ENCODE measurements at places on chromosomes 1 and 21.
A peak's percentile ranks its signal among the peaks of the same experiment; 100 is the strongest.

DNA sequence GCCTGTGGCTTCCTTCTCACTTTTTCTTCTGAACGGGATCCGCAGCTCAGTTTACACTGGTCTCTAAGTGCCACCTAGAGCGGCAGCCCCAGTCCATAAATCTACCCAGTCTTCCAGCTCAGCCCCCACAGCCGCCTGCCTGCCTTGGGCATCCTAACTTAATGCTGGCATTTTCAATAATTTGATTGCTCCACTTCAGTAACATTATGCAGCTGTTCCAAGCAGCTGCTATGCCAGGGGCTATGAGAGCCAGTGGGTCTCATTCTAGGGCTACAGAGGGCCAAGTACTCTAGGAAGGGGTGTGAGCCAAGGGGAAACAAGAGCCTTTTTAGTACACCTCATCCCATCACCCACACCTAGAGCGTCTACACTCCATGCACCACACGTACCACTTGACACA is 48.4 kb upstream of the COA6 start:
- no peak overlapping the region for H3K4me3 ChIP-seq
- no peak for DNase-seq
- peaks cover 33% of the 10 kb centered on the region for H3K4me1 ChIP-seq

GRCh38 chr1:21625390-21626190 is 43.6 kb downstream of the RAP1GAP start:
- peaks cover 10% of the 10 kb centered on the region for H3K4me1 ChIP-seq
- no peak overlapping the region for H3K27ac ChIP-seq
- no peak overlapping the region for H3K4me3 ChIP-seq
- DNase-seq, result no peak
- H3K36me3 ChIP-seq, result no peaks in the 10 kb centered on the region

GRCh38 chr1:75342786-75343185 is 208.6 kb downstream of the LHX8 start:
- no peaks in the 10 kb centered on the region for H3K27me3 ChIP-seq
- no peak overlapping the region for H3K4me3 ChIP-seq
- no peaks in the 10 kb centered on the region for H3K4me1 ChIP-seq
- H3K27ac ChIP-seq, result no peak overlapping the region

GRCh38 chr1:216926720-216927510 is 203.7 kb upstream of the ESRRG start:
- H3K27ac ChIP-seq, result no peak overlapping the region
- no peaks in the 10 kb centered on the region for H3K4me1 ChIP-seq
- no peaks in the 10 kb centered on the region for H3K36me3 ChIP-seq
- H3K27me3 ChIP-seq, result no peaks in the 10 kb centered on the region
- DNase-seq, result no peak

- no peak overlapping the region for H3K4me3 ChIP-seq
- no peak overlapping the region for H3K27ac ChIP-seq
- no peaks in the 10 kb centered on the region for H3K4me1 ChIP-seq
- H3K36me3 ChIP-seq, result no peaks in the 10 kb centered on the region
Observed at GRCh38 chr21:39150877-39151276, 32.4 kb downstream of the PSMG1 start.

- H3K36me3 ChIP-seq, result peaks cover 2% of the 10 kb centered on the region
- no peaks in the 10 kb centered on the region for H3K4me1 ChIP-seq
- H3K27ac ChIP-seq, result no peak overlapping the region
- H3K4me3 ChIP-seq, result no peak overlapping the region
- no peak for DNase-seq
- H3K27me3 ChIP-seq, result peaks cover 98% of the 10 kb centered on the region
Observed at GRCh38 chr1:18721041-18721440, 90.4 kb downstream of the PAX7 start.

DNA sequence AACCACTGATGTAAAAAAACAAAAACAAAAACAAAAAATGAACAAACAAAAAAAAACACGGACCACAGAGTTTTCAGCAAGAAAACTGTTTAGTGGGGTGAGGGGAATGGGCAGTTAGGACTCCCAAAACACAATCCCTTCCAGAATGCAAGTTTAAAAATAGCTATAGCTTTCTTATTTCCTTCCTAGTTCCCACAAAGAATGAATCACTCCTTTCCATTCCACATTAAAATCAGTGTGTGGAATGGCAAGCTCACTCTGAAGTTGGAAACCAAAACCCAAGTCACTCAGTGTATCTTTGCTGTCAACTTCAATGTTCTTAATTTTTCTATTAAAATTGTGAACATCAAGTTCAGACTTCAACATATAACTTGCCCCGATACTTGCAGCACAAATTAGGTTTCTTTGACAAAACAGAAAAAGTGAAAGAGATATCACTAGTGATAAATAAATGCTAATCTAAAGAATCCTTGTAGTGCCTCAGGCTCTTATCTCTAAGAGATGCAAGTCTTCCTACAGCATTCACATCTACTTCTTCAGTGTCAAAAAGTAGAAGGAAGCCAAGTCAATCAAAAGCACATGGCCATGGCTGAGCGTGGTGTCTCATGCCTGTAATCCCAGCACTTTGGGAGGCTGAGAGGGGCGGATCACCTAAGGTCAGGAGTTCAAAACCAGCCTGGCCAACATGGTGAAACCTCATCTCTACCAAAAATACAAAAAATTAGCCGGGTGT is 45.5 kb downstream of the TOR3A start:
- no peak overlapping the region for H3K4me3 ChIP-seq
- H3K27ac ChIP-seq, result no peak overlapping the region
- no peak for DNase-seq
- H3K36me3 ChIP-seq, result peaks cover 12% of the 10 kb centered on the region

DNA sequence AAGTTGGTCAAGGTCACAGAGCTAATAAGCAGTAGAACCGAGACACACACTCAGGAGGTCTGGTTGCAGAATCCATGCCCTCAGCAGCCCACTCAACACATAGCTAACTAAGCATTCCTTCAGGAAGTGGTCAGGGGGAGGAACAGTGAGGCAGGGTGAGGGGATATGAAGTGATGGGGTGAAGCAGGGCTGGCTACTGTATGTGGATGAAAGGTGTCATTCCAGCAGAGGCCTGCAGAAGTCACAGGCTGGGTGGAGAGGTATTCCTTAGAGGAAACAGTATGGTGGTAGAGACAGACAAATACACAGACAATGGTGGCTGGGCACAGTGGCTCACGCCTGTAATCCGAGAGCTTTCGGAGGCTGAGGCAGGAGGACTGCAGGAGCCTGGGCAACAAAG is 14.1 kb downstream of the TMCO4 start:
- no peak for DNase-seq
- H3K36me3 ChIP-seq, result peaks cover 8% of the 10 kb centered on the region
- H3K4me1 ChIP-seq, result peaks cover 6% of the 10 kb centered on the region
- no peaks in the 10 kb centered on the region for H3K27me3 ChIP-seq
- H3K27ac ChIP-seq, result no peak overlapping the region
- no peak overlapping the region for H3K4me3 ChIP-seq

GRCh38 chr1:206636671-206637070 is 1.3 kb downstream of the DYRK3 start:
- H3K4me1 ChIP-seq, result peaks cover 26% of the 10 kb centered on the region
- no peak overlapping the region for H3K4me3 ChIP-seq
- H3K27me3 ChIP-seq, result peaks cover 32% of the 10 kb centered on the region
- no peak overlapping the region for H3K27ac ChIP-seq

GRCh38 chr1:61391730-61392129 is 309.4 kb downstream of the NFIA start:
- no peaks in the 10 kb centered on the region for H3K27me3 ChIP-seq
- no peaks in the 10 kb centered on the region for H3K36me3 ChIP-seq
- no peak overlapping the region for H3K27ac ChIP-seq
- DNase-seq, result no peak
- peaks cover 10% of the 10 kb centered on the region for H3K4me1 ChIP-seq
- no peak overlapping the region for H3K4me3 ChIP-seq

- H3K4me3 ChIP-seq, result peak overlapping the region; percentile 100
- H3K4me1 ChIP-seq, result peaks cover 25% of the 10 kb centered on the region
- no peak for DNase-seq
- H3K27me3 ChIP-seq, result peaks cover 10% of the 10 kb centered on the region
- H3K36me3 ChIP-seq, result peaks cover 24% of the 10 kb centered on the region
- H3K27ac ChIP-seq, result peak overlapping the region; percentile 100
Observed at GRCh38 chr1:50967416-50968157, 2.5 kb upstream of the CDKN2C start.

GRCh38 chr1:45687754-45688740 is at the start of gene TMEM69:
Gene TMEM69, plus strand, starts transcription at chr1:45688181. Its CDS starts 2,888 bp downstream, at chr1:45691069.
- DNase-seq, result peak; percentile 85
- H3K4me3 ChIP-seq, result peak within 1 kb of the TSS; percentile 98

- H3K36me3 ChIP-seq, result peaks cover 25% of the 10 kb centered on the region
- peak overlapping the region; percentile 18 for H3K4me3 ChIP-seq
- H3K27ac ChIP-seq, result peak overlapping the region; percentile 77
- peaks cover 22% of the 10 kb centered on the region for H3K4me1 ChIP-seq
Observed at GRCh38 chr1:54229281-54229891, 29.4 kb downstream of the MRPL37 start.

DNA sequence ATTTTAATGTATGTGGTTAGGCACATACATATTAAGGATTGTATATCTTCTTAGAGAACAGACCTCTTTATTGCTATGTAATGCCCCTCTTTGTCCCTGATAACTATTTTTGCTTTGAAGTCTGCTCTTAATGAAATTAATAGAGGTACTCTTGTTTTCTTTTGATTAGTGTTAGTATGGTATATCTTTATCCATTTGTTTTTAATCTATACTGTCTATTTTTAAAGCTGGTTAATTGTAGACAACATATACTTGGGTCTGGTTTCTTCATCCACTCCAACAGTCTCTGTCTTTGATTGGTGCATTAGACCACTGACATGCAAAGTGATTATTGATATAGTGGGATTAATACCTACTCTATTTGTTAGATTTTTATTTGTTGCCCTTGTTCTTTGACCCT is 36.0 kb downstream of the LEPR start:
- H3K4me1 ChIP-seq, result peaks cover 19% of the 10 kb centered on the region
- no peak overlapping the region for H3K27ac ChIP-seq
- no peaks in the 10 kb centered on the region for H3K27me3 ChIP-seq
- no peak overlapping the region for H3K4me3 ChIP-seq
- H3K36me3 ChIP-seq, result no peaks in the 10 kb centered on the region

DNA sequence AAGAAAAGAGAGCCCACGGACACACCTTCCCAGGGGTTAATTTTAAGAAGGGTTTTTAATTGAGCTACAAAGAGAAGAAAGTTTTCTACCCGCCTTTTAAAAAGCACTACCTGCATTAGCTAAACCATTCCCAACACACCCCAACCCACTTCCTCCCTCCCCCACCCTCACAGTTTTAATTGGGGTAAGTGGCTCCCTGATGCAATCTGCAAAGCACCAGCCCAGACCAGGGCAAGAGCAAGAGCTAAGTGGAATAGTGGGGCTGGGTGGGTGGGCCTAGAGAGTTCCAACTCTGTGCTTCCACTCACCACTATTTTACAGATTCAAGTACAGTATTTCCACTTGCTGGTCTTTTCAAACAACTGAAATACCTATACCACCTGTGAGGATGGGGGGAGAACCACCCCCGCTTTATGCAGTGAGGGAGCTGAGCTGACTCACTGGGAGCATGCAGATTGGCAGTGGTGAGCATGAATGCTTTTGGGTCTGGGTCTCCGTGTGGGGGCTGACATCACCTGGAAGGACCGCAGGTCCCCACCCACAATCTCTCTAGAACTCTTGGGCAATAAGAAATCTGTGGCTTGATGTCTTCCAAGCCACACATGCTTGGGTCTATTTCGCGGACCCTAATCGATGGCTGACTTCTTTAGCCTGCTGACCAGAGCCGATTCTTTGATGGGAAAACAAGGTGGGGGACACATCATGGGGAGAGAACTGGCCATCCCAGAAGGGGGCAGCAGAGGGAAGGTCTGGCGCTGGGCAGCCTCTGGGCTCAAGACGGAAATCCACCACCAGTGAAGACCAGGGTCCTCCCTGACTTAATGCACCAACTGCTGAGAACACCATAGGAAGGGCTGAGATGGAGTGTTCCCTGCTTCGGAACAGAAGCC is 95.5 kb downstream of the SSBP3 start:
- peaks cover 60% of the 10 kb centered on the region for H3K4me1 ChIP-seq
- no peak for DNase-seq
- no peaks in the 10 kb centered on the region for H3K27me3 ChIP-seq
- H3K36me3 ChIP-seq, result peaks cover 22% of the 10 kb centered on the region

Data from activated naive CD4-positive, alpha-beta T cell treated with anti-CD3 and anti-CD28 coated beads, Interleukin-2, amount 10 ng/mL, durations not matched to agents 7 days and 5 days (primary cell).